ENCODE measurements at places on chromosomes 11 and 22.

GRCh38 chr11:2762451-2762850 lies 62.7 kb upstream of the KCNQ1OT1 start:
- no peak for DNase-seq

DNA sequence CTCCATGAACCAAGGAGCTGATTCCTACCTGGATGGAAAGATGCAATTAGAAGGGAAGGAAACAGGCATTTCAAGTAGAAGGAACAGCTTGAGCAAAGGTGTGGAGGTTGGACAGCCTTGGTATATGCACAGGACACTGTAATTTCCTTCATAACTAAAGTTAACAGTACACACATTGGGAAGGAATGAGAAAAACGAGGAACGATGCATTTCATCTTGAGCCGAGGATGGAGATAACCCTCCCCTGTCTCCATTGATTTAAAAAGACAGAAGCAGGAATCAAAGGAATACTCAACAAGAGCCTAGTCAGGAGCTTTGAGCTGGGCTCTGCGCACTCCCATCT lies 2.3 kb upstream of the PRG2 start:
- DNase-seq, result no peak

DNA sequence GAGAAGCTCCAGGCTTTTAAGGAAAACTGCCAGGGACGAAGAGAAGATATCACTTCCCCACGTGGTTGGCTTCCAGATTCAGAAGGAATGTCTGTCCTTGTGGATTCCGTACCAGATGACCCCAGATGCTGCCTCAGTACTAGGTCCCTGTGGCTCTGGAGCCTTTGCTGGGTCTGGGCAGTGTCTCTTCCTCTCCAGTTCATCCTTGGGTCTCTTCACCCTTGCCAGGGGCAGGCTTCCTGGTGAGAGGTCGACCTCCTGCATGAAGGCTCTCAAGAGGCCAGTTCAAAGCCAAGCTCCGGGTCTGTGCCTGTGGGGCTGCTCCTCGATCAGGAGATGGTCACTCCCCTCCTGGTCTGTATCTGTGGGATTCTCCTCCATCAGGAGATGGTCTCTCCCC lies 74.7 kb upstream of the B3GAT1 start:
- no peak for DNase-seq

- no peak for DNase-seq
These were observed 72.4 kb upstream of the TMEM45B start for GRCh38 chr11:129743112-129743815.

DNA sequence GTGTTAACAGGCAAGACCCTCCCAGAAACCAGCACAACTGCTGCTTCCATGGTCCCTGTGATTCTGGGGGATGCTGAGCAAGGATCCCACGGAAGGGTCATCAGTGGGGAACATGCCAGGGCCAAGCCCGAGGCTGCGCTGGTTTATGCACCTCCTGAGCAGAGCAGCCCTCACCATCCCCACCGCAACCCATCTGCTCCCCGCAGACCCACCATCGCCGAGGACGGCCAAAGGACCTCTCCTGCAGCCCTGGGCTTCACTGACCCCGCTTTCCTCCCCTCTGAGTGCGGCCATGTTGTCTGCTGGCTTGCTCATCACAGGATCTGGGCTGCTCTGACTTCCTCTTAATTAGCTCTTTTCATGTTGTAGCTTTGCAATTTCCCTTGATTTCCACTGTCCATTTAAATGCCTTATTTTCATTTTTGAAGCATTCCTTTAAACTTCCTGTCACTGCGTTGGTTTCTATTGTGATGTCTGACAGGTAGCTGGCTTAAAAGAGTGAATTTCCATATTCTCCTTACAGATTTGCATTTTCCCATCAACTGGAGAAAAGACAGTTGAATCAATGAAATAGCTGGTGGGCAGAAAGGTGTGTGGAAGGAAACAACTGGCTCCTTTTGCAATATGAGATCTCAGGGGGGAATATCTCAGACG lies 14.9 kb downstream of the TP53AIP1 start:
- no peak for DNase-seq

DNA sequence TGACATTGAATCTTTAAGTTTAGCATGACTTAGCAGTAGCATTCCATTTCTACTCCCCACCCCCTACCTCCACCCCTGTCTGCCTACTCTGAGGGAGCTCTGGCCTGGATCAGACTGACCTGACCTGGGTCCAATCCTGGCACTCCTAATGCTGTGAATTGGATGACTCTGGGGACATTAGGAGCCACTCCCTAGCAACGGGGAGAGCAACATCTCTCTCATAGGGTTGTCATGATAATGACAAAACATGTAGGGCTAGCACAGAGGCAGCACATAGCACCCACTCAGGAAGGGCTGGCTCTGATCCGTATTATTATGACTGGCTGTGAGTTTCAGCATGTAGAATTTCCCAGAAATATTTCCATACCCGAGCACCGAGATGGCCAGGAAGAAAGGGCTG lies 40.5 kb downstream of the CABIN1 start:
- DNase-seq, result peak; percentile 50

DNA sequence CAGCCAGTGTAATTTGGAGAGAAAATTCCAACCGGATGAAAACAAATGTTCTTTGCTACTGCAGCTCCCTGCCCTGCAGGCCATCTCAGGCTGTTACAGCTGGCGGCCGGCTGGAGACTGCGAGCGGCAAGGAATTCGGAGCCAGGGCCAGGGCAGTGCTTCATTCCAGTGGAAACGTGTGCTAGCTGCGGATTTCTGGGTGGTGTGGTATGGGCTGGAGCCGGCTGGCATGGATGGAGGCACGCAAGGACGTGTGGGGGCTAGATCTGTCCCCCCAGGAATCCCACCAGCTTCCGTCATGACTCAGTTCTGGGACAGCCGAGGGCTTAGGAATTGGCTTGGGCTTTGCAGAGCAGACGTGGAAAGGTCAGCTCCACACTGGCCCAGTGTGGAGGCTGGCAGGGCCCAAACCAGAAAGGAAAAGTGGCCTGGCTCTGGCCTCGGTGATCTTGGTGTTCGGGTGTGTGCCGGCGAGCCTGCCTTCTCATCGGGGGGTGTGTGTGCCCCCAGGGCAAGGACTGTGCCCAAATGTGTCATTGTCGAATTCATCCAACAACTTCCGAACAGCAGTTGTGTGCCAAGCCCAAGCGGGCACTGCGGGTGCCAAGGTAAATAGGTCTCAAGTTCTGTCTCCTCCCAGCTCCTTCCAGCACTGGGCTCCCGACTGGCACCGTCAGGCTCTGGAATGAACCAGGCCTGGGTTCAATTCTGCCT lies 48.1 kb upstream of the SHISAL1 start:
- DNase-seq, result peak; percentile 99

DNA sequence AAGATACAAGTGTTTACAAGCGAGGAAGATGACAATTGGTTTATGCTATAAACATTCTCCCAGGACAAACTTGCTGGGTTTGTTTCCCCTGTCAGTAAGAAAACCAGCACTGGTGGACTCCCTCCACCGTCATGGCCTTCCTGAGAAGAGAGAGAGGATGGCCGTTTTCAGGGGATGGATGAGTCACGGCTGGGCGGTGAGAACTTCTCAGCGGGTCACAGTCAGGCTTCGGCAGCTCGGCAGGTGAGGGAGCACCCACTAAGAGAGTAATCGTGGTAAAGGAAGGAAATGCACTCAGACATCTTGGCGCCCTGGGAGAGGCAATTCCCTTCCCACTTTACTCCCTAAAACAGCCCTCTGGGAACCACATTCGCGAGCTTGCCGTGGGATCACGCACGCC lies 83.9 kb downstream of the NCAM1 start:
- DNase-seq, result no peak

GRCh38 chr11:92735039-92735438 lies 234.4 kb upstream of the MTNR1B start:
- DNase-seq, result no peak

DNA sequence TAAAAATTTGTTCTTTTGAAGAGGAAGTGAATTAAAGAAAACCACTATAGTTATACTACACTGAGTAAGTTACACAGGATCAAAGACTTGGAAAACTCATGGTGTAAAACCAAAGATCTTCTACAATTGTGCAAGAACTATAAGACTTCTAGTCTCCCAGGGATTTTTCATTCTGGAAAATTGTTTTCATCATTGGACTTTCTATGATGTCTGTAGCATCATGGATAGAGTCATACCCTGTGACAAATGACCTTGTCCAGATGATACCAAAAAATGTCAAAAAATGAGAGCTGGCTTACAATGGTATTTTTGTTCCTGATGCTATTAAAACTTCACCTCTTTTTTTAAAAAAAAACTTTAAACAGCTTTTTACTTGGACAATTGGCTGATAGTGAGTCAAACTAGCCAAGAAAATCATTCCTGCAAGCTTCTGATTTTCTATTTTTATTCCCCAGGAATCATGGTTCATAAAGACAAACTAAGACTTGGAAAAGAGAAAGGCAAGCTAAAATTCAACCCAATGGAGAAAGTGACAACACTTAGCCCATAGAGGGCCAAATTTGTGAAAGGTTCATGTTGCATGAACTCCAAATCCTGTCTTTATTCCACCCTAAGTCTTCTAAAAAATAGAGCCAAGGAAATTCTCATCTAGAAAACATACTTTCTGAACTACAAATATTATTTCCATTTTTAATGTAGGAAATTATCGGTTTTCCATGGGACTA lies 30.7 kb downstream of the ME3 start:
- DNase-seq, result no peak

- no peak for DNase-seq
These were observed 555.7 kb upstream of the CADM1 start for GRCh38 chr11:116059919-116060318.

DNA sequence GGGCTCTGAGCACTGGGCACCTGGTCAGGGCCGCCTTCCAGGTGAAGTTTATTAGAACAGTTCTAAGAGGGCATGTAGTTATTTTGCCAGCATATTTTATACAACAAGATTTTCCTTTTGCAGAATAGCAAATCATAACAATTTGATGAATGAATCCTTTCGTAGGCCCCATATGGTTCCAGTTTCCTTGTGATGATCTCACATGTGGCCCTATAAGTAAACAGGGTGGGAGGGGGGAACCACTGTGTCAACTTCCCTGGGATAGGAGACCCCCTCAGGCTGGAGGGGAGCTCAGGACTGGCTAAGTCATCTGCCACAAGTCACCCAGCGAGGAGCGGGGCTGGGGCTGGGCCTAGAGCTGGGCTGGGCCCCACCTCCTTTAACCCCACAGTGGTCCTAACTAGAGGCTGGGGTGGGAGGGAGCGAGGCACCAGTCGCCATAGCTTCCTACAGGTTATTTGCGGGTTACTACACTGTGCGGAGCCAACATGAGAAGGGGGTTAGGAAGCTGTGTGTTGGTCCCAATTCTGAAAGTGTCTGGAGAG lies 4.2 kb downstream of the FBLN1 start:
- DNase-seq, result no peak

GRCh38 chr11:2989551-2989950 lies 2.6 kb downstream of the NAP1L4 start:
- DNase-seq, result no peak

GRCh38 chr11:69670158-69670845 lies 4.9 kb downstream of the LTO1 start:
- peak; percentile 84 for DNase-seq

DNA sequence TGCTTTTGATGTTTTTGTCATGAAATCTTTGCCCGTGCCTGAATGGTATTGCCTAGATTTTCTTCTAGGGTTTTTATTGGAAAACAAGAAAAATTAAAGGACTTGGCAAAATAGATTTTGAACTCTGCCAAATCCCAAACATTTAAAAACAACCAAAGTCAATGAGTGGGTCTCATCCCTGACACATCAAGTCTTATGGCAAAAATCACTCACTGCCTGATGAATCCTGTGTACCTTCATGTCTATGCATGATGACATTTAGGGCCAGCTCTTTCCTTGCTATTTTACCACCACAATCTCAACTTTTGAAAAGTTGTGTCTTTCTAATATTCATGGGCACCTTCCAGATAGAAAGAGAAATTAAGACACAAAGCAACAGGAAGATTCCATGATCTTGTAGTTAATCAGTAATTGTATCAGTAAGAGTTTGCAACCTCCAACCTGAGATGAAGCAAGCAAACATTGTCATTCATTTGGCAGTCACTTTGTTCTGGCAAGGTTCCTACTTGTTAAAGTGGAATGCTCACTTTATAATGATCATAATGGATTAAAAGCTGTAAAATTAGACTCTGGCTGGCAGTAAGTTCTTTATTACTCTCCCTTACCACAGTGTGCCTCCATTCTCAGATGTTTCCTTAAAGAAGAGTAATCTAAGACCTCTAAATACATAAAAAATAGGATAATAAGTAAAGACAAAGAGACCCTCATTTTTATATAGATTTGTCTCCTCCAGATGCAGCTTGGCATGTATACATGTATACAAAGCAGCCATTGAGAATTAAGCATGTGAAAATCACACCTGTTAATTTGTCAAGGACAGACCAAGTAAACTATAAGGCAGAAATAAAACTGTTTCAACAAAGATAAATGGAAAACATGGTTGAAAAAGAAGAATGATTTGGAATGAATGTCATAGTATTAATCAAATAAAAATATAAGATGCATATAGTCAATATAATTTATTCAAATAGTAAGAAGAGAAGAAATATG lies 51.6 kb downstream of the ETS1 start:
- DNase-seq, result no peak

DNA sequence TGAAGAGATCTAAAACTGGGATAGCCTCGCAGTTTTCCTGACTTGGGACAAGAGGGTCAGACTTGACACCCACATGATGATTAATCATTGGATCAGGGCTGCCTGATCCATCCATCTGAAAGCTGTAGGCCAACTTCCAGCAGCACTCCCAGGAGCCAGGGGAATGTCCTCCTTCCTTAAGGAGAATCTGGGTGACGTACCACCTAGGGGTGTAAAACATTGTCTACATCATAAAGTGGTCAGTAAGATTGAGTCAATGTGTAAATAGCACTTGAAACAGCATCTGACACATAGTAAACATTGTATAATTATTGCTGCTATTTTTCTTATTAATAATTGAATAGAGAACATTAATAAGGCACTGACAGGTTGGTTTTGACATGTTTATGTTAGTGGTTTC lies 392.8 kb downstream of the JRKL start:
- no peak for DNase-seq

- no peak for DNase-seq
These were observed 16.7 kb upstream of the CRY2 start for GRCh38 chr11:45830596-45830995.

DNA sequence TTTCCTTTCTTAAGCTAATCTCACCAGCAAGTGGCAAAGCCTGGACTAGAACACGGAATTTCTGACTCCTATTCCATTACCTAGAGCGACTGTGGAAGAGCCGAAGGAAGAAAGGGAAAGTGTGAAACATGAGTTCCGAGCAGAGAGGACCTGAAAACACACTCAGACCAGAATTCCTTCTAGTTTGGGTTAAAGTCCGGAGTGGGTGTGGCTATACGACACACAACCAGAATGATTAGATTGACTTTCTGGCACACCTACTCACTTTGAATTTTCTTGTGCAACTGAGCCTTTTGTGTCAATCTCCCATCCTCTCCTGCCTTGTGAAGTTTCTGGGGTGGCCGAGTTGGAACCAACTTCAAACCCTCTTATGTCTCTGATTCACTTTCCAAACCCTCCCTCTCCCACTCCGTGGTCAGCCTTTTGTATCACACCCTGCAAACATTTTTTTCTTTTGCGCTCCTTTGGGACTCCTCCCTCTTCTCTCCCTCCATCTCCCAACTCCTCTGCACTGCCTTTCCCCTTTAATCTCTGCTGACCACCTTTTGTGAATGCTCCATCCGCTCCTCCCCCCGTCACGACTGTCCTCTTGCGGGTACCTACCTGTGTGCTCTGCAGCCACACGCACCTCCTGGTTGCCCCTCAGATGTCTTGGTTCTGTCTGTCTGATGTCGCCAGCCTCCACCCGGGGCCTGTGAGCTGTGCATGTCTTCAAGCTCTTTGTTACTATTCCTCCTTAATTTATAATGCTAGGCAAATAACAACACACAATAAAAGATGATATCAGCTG lies 86.3 kb upstream of the BLID start:
- DNase-seq, result peak; percentile 88

- DNase-seq, result no peak
These were observed 3.4 kb downstream of the CDON start for GRCh38 chr11:126059238-126059781.
